ENCODE measurements at places on chromosomes 5 and 9.

DNA sequence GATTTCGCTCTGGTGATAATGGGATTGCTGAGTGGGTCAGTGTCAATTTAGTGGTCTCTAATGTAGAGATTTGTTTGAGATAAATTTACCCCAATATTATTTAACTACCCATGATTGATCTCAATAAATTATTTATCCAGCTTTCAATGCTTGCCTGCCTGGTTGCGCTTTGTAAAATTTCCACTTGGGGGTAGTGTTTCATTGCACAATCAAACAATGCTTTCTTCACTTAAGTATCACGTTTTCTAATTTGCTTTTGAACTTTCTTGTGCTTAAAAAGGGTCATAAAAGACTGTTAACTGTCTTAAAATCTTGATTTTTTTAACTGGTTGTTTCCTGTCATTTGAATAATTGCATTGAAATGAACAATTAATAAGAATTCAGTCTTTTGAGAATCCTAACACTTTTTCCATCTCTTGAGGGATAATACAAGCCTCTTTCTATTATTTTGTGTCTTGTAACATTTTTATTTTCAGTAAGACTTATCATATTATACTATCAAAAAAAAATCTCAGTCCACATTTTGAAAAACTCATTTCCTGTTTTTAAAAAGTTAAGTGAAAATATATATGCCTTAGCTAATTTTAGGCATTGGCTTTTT, 18.7 kb downstream of the HSD17B4 start:
- DNase-seq, result peak; percentile 5

- DNase-seq, result peak; percentile 66
These were observed at the start of gene PAXX for GRCh38 chr9:136991993-136992818. Gene PAXX, plus strand, starts transcription at chr9:136992422. Its CDS starts 22 bp downstream, at chr9:136992444.

DNA sequence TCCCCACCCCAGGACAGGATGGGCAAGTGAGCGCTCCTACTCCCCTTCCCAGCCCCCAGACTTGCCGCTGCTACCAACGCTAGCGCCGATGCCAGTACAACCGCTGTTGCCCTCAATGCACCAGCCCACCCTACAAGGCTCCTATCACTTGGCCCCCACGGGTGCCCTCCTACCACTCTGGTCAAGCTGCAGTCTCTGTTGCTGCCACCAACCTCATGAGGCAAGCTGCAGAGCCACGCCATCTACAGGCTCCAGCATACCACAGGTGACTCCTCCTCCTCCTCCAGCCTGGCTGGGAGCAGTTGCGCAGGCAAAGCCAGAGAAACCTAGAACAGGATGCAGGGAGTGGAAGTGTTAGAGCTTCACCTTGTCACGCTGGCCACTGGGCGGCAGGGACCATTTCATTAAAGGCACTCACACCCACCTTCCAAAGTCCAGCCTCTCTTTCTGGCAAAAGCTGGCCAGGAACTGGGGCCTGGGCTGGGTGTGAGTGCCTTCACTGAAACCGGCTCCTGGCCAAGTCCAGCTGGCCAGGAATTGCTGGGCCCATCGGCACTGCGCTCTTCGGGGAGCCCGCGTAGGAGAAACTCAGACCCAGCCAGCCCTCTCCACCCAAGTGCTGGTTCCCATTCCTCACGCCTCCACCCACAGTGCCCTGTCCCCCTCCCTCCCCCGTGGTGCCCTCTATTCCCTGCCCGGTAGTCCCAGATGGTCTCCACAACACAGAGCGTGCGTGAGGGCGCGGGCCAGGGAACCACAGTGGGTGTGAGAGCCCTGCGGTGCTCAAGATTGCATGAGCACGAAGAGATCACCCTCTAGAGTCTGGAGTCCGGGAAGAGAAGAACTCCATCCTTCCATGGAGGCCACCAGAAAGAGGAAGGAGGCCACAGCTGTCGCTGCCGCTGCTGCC, 1.6 kb upstream of the PCAT7 start:
- DNase-seq, result no peak

DNA sequence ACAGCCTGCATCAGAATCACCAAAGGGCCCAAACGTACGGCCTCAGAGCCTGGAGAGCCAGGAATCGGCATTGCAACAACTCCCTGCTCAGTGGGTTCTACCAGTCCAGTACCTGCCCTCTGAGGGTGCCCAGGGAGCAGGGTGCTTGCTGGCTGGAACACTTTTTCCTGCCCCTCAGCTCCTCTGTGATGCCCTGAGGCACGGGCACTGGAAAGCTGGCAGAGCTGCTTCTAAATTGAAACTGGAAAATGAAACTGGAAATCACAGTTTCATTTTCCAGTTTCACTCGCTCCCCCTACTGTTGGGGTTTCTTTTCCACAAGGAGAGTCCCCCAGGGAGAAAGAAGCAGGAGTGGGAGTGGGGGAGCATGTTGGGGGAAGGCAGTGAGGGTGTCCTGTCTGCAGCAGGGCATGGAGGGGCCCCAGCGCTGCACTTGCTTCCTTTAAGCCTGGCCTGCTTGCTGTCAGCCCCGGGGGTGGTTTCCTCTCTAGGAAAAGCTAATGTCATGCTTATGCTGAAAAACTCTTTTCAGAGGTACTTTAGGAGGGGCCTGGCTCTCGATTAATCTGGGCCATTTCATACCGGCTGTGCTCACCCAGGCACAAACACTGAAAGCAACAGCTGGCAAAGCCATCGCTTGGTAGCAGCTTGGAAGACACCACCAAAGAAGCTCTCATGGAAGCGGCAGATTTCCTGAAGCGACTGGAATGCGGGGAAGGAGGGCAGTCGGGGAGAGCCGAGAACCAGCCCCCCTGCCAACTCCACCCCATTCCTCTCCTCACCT, 26.2 kb downstream of the IRF1 start:
- no peak for DNase-seq

- DNase-seq, result no peak
These were observed 132.0 kb downstream of the IZUMO3 start for GRCh38 chr9:24413651-24414050.

- DNase-seq, result no peak
These were observed 88.8 kb downstream of the SREK1 start for GRCh38 chr5:66232706-66233445.

DNA sequence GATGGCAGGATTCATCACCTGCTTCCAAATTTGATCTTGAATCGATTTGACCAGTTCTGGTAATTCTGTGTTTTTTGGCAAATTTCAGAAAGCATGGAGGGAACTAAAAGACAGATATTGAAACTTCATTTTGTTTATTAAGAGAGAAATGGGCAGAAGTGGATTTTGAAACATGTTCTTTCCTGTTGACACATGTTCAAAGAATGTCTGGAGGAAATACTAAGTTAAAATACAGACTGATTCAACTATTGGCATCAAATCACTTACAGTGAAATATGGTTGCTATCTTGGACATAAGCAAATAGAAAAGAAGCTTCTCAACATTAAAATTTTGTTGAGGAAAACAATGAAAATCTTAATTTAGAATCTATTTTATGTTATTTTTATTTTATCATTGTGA, 19.3 kb upstream of the GZMK start:
- no peak for DNase-seq

Measured in NCI-H1105 treated with DMSO at 0.1 percent for 48 hours (cell line).